Hematopoietic multipotent progenitor cell treated with erythropoietin and hydrocortisone succinate and interleukin-3 and kit ligand, for 15 days (in vitro differentiated cells): ENCODE measurements at places on chromosomes 4 and X.

DNA sequence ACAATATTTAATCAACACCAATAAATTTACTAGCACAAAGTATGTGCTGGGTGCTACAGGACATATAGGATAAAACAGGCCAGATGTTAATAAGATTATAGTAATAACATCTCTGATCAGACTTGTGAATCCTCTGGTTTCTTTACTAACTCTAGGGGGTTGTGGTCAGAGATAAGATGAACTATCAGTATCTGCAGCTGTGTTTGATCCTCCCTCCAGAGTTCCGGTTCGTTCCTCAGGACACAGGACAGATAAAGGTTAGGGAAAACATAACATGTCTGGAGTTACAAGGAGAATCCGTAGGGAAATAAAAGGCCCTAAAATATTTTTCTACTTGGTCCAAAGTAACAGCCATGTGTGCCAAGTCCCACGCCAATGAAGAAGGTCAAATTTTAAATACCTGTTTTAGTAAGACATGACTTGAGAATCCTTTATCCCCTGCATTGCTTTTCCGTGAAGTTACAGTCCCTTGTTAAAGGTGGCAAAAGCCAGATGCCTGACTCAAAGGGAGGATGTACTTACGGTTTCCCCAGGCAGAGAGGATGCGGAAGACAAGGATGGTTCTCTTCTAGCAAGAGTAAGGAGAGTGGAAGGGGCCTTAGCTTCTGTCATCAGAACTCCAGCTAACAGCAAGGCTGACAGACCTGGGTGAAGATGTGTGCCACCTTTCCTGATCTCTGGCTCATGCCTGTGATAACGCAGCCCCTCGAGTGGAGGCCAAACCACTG is 44.4 kb downstream of the KIAA0232 start:
- DNase-seq, result peak; percentile 26

- no peak for DNase-seq
Observed at GRCh38 chr4:15303052-15303641, 124.7 kb upstream of the C1QTNF7 start.

- DNase-seq, result no peak
Observed at GRCh38 chr4:54525602-54526001, 132.2 kb upstream of the KIT start.

- no peak for DNase-seq
Observed at GRCh38 chr4:73259571-73260090, 1.0 kb upstream of the ANKRD17 start.

DNA sequence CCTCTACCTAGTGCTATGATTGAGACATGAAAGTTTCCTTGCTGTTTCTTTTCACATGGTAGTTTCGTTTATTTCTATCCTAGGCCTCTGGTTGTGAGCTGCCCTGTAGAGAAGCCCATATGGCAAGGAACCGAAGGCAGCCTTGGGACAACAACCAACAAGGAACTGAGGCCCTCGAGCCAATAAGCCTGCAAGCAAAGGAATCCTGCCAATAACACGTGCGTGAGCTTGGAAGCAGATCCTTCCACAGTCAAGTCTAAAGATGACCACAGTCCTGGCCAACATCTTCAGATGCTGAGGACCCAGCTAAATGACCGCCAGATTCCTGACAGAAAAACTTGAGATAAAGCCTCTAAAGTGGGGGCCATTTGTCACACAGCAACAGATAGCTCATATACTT is 100.4 kb upstream of the FAM9B start:
- DNase-seq, result no peak

- DNase-seq, result no peak
Observed at GRCh38 chrX:123267220-123267619, 83.1 kb downstream of the GRIA3 start.

DNA sequence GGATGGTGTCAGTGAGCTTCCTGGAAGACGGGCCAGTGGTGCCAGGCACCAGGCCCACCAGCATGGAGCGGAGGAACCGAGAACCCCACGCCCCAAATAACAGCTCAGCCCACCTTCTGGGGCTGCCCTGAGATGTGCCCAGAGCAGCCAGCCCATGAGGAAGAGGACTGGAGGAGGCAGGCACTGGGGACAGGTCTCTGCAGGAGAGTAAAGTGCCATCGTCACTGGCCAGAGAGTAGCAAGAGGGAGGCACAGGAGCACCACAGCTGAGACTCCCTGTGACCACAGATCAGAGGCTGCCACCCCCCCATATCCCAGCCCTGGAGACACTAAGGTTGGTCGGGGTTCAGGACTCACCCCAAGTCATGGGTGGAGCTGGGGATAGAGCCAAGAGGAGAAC is 63.0 kb downstream of the PPP2R2C start:
- DNase-seq, result no peak

GRCh38 chrX:118383120-118383519 is 37.2 kb downstream of the WDR44 start:
- DNase-seq, result no peak

DNA sequence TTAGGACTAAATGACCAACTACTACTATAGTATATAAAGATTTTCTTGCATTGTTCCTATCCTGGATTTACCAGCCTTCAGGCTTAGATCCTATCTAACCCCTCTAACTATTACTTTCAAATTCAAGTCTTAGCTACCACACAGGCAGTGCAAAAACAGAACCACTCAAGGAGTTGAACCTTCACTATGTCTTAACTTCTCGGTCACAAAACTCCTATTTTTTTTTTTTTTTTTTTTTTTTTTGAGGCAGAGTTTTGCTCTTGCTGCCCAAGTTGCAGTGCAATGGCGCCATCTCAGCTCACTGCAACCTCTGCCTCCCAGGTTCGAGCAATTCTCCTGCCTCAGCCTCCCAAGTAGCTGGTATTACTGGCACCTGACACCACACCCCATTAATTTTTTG is 6.3 kb upstream of the FAM200B start:
- no peak for DNase-seq

GRCh38 chr4:37383579-37384229 is 139.2 kb downstream of the NWD2 start:
- peak; percentile 23 for DNase-seq

- DNase-seq, result no peak
Observed at GRCh38 chr4:780716-781492, 45.0 kb downstream of the CPLX1 start.

DNA sequence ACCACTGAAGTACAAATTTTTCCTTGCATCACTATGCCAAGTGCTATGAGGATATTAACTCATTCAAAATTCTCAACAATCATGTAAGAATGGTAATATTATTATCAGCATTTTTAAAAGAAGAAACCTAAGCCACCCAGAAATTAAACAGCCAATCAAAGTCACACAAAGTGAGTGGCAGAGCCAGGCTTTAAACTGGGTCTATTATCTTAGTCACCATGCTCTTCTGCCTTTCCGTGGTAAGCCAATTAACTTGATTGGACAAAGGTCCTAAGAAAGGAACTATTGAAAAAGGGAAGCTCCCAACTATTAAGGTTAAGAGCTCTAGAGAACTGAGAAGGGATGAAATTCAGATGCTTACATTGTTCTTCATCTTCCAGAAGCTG is 111.5 kb downstream of the ASB9 start:
- DNase-seq, result no peak

GRCh38 chr4:113824396-113824795 is 62.9 kb upstream of the CAMK2D start:
- DNase-seq, result no peak

GRCh38 chr4:139509727-139510410 is 46.1 kb downstream of the SETD7 start:
- no peak for DNase-seq

DNA sequence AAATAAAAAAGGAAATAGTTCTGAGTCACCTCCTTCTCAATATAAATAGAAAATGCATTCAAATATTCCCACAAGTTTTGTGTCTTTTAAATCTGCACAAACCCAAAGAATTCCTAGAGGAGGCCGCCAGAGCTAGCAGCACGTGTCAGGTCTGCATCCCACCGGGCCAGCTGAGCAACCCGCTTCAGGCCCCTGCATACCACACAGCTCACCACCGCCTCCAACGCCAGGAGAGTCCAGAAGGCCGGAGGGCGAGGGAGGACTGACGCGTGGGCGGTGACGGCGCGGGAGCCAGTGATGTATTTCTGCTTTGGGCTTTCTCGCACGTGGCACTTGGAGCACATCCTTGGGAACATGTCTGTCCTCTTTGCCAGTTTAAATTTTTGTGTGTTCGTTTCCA is 61.9 kb upstream of the CLDN34 start:
- no peak for DNase-seq

GRCh38 chrX:153909024-153909979 is 4.8 kb downstream of the AVPR2 start:
- DNase-seq, result no peak

GRCh38 chr4:106429885-106430284 is 61.3 kb upstream of the GIMD1 start:
- no peak for DNase-seq

- DNase-seq, result no peak
Observed at GRCh38 chrX:44342866-44343265, 606 bp downstream of the EFHC2 start.

DNA sequence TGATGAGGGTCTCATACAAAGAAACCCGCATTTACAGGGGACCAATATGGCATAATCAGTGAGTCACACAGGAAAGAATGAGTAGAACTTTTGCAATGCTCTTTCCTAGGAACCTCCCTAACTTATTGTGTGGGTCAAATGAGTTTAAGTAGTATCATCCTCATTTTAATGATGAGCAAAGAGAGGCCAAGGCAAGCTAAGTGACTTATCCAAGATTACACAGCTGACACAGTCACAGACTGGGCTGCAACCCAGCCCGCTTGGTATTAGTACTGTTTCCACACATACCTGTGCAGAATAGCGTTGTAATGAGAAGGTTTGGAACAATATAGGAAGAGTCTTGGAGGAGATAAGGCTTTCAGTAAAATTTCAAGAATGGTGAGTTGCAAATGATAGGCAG is 91.0 kb upstream of the PPP1R2C start:
- DNase-seq, result no peak

DNA sequence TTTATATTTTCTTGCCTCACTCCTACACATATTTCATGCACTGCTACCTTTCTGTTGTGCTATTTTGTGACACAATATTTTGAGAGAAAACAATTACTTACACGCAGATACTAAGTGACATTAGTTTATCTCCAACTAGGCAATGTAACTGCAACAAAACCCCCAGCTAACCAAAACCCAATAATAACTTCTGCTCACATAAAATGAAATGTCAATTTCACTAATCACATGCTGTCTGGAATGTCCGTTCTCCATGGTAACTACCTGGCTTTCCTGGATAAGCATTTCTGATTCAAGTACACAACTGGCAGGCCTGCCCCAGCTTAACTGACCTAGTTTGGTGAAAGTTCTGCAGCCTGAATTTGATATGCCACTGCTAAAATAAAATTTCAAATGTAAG is 313.5 kb downstream of the TMA16 start:
- DNase-seq, result no peak

DNA sequence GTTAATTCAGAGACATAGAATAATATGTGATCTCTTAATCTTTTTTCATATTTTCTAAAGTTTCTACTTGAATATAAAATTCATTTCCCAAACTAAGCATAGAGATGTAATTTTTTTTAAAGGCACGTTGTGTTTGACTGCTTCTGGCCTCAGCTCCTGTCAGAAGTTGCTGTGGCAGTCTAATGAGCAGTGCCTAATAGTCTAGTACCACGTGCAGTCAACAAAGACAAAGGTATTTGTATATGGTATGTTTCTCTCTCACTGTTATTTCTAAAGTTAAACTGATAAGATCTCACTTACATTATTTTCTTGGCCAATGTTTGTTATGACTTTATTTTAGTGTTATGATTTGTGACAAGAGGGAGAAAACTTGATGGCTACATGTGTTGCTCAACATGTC is 48.6 kb upstream of the MCUB start:
- DNase-seq, result no peak

- DNase-seq, result no peak
Observed at GRCh38 chr4:168615294-168616065, 118.6 kb downstream of the PALLD start.
